Amygdala (tissue), 56 donors: ENCODE measurements at places on chromosomes 3 and 15.
A peak's percentile ranks its signal among the peaks of the same experiment; 100 is the strongest.

GRCh38 chr3:48425281-48425812 lies 4.5 kb downstream of the PLXNB1 start:
- peak; percentile 70 for DNase-seq

GRCh38 chr15:39083213-39083612 lies 497.7 kb upstream of the THBS1 start:
- no peak for DNase-seq

- no peak for DNase-seq
Observed at GRCh38 chr3:177703788-177704187, 506.5 kb upstream of the TBL1XR1 start.

GRCh38 chr3:116966649-116967048 lies 257.1 kb downstream of the TUSC7 start:
- DNase-seq, result no peak

DNA sequence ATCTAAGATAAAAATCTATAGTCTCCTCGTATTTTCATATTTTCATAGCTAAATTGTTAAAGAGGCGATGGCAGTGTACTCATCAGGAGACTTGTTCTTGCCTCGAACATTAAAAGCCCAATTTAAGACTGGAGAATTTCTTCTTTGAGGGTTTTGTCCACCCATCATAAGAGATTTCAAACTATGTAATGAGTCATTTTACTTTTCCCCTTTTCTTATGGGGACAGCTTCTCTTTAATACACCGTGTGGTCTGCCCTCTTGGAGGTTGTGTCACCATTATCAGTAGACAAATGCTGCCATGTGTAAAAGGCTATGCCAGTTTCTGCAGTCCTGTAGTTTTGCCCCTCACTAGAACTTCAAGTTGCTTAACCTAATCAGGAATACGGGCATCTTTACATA lies 16.9 kb downstream of the TGFBR2 start:
- no peak for DNase-seq
